ENCODE measurements at places on chromosomes 16 and 17.

GRCh38 chr17:65301184-65301583 is 164.0 kb downstream of the RGS9 start:
- DNase-seq, result no peak

GRCh38 chr17:83079352-83079747 is at the start of gene METRNL:
Gene METRNL, plus strand, starts transcription at chr17:83079609. Its CDS starts 207 bp downstream, at chr17:83079816.
- DNase-seq, result peak; percentile 88

DNA sequence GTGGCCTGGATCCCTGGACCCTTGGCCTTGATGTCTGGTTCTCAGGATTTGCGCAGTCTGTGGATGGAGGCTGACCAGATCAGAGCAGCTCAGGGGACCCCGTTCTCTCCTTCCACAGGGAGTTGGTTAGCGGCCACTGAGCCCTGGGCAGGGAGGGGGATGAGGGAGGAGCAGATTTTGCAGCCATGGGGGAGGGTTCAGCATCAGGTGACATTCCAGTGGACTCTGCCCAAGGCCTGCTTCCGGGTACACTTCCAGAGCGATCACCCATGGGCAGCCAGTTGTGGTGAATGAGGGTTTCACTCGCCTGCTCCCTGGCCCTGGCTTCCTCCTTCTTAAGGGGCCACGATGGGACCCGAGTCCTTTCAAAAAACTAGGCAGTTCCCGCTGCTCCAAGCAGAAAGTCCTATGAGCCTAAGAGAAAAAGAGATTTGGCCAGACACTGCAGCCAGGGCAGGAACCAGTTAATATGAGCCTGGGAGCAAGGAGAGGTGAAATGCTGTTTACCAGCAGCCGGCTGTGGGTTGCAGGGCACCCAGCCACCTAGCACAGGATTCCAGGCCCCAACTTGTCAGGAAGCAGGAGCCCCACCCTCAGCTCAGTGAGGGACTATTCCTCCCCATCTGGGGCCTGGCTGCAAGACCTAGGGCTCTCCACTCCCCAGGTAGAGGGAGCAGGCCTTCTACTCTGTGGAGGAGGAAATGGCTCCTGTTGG is 4.7 kb upstream of the GPRC5C start:
- no peak for DNase-seq

- DNase-seq, result no peak
These were observed 12.9 kb downstream of the VASN start for GRCh38 chr16:4384509-4384942.

- DNase-seq, result no peak
These were observed 73.4 kb downstream of the MRM3 start for GRCh38 chr17:855569-855968.

DNA sequence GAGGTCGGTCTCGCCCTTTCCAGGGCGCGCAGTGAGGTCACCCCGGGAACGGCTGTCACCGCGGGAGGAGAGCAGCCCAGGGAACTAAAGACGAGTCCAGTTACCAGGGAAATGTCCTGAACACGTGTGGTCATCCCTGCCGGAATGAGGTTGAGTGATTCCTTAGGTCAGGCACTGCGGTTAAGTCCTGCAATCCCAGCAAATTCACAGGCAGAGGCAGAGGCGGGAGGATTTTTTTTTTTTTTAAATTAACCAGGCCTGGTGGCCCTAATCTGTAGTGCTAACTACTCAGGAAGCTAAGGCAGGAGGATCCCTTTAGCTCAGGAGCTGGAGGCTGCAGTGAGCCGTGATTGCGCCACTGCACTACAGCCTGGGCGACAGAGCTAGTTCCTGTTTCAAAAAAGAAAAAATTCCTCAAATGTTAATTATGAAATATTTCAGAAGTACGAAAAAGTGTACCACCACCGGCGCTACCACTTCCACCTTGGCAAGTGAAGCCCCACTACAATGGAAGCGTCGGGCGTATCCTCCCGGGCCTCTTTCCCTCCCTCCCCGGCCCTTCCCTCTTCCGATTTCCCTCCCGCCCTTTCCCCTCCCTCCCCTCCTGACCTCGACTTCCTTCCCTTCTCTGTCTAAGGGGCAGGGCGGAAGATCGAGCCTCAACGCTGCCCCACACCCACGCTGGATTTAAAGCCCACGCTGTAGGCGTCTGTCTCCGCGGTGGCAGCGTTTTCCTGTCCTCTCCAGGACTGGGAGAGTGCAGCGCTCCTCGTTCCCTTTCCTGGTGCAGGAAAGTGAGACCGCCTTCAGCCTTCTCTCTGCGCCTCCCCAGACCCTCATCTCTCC is 27.3 kb downstream of the SLFN11 start:
- DNase-seq, result peak; percentile 84

DNA sequence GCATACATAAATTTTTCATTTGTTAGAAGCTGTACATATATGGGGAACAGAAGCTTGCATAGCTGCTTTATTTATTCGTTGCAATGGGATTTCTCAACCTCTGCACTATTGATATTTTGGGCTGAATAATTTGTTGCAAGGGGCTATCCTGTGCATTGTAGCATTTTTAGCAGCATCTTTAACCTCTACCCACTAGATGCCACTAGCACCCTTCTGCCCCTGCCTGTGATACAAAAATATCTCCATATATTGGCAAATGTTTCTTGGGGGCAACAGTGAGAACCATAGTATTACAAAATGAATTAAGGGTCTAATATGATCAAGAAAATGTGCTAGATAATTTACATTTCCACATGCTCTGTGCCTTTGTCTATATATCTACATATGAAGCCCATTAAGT is 1401.0 kb downstream of the CDH11 start:
- no peak for DNase-seq

- peak; percentile 77 for DNase-seq
These were observed 1.8 kb downstream of the GJD3 start for GRCh38 chr17:40362696-40363110.

- no peak for DNase-seq
These were observed 3.9 kb downstream of the ACAP1 start for GRCh38 chr17:7340179-7340578.

GRCh38 chr16:4800290-4801041 is 2.0 kb downstream of the ROGDI start:
- peak; percentile 80 for DNase-seq

GRCh38 chr17:64240261-64240740 is 22.8 kb downstream of the TEX2 start:
- DNase-seq, result no peak

GRCh38 chr17:55673743-55674506 is 48.7 kb downstream of the TMEM100 start:
- DNase-seq, result no peak

GRCh38 chr16:49585143-49585832 is 211.7 kb downstream of the C16orf78 start:
- DNase-seq, result no peak

DNA sequence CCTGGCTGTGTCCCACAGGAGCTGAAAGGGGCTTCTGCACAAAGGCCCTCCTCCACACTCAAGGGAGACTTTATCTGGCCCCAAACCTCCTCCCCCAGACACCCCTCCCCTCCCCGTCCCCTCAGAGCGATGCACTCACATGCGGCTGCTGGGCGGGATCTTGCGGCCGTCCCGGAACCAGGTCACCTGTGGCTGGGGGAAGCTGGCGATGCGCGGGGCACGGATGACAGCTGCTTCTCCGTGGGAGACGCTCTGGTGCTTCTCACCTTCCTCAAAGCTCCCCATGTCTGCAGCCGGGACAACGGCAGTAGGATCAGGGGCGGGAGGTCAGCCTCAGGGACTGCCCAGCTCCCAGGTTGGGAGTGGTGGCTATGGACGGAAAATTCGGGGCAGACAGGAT is 144.0 kb upstream of the CDC42EP4 start:
- no peak for DNase-seq

DNA sequence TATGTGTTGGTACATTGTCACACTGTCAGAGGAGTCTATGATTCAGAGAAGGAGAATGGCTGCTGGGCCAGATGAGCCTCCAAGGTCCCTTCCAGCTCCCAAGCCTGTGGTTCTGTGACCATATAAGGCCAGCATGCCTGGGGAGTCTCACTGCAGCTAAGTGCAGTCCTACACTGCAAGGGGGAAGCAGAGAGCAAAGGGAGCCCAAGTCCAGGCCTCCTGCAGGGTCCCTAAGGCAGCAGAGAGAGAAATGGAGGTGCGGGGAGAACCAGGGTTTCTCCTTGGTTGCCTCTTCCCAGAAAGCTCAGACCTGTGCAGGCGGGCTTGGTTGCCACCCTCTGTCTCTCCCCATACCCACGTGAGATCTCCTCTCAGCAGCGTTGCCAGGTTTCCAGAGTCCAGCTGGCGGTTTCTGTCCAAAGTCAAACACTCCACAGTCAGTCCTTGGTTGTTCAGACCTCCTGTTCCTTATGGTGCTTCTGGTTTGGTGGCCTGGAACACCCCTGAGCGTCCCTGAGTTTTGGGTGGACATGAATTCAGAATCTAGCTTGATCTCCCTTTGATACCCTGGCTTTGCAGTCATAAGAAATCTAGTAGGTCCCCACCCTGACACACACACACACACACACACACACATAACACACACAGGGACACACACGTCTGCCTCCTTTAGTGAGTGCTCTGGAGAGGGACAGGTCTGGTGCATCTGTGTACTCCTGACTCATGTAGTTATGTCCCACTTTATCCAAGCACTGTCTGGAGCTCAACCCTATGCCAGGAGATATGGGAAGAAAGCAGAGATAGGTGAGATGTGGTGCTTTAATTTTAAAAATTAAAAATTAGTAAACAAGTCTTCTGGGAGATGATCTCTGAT is 78.8 kb downstream of the GNAO1 start:
- DNase-seq, result no peak

DNA sequence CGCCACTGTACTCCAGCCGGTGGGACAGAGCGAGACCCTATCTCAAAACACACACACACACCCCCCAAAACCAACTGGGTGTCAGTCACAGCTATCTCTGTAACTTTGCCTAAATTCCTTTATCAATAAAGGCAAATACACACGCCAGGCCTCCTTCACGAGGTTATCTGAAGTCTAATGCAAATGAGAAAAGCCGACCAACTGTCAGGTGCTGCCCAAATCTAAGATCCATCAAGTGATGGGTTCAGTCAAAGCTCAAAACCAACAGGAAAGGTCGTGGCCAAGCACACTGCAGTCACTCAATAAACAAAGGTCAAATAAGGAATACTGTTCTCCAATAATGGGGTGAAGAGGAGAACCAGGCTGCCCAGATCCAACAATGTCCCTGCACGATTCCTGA is 1.1 kb downstream of the ANKFY1 start:
- DNase-seq, result no peak

DNA sequence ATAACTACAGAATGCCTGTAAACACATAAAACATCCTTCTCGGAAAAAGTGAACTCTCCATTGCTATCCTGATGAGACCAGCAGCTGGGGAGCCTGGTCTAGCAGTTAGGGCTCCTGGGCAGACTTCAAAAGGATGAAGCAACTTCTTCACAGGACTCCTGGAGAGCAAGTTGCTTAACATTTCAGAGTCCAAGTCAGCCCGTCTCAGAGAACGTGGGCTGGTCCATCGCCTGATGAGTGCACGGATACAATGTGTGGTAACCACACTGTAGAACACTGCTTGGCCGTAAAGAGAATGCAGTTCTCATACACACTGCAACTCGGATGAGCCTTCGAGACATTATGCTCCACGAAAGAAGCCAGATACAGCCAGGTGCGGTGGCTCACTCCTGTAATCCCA is 52.7 kb downstream of the TMEM235 start:
- DNase-seq, result no peak

DNA sequence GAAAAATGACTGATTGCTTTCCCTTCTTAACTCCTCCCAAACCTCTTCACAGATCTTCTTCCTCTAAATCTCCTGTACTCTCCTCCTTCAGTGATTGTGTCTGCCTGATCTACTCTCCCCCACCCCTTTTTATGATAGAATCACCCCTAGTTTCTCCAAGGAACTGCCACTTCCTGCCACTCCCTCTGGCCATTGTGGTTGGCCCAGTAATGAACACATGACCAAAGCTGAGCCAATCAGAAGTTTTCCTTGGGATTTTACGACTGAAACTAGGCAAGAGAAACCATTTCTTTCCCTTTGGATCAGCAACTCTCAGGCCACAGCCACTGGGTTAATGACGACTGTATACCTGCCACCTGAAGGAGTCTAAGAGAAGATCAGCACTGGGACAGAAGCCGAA is 15.9 kb downstream of the IRX3 start:
- DNase-seq, result no peak

GRCh38 chr16:64452446-64452845 is 669.4 kb downstream of the CDH11 start:
- DNase-seq, result no peak

- no peak for DNase-seq
These were observed 1.4 kb downstream of the XYLT2 start for GRCh38 chr17:50347117-50347893.

GRCh38 chr17:82686366-82687324 is 11.9 kb downstream of the RAB40B start:
- DNase-seq, result peak; percentile 35

GRCh38 chr16:83682116-83682867 is 125.5 kb upstream of the HSBP1 start:
- DNase-seq, result no peak

- DNase-seq, result no peak
These were observed 58.8 kb downstream of the RPTOR start for GRCh38 chr17:80603396-80603795.

GRCh38 chr16:5873221-5873620 is 775.6 kb upstream of the EEF2KMT start:
- DNase-seq, result no peak

- DNase-seq, result no peak
These were observed 59.6 kb downstream of the ZZEF1 start for GRCh38 chr17:4083187-4083586.

GRCh38 chr17:31811101-31811500 is 47.9 kb downstream of the COPRS start:
- no peak for DNase-seq

GRCh38 chr17:32266389-32267301 is 1.0 kb downstream of the RHBDL3 start:
- no peak for DNase-seq

- DNase-seq, result no peak
These were observed 30.1 kb downstream of the PIPOX start for GRCh38 chr17:29073045-29073444.

DNA sequence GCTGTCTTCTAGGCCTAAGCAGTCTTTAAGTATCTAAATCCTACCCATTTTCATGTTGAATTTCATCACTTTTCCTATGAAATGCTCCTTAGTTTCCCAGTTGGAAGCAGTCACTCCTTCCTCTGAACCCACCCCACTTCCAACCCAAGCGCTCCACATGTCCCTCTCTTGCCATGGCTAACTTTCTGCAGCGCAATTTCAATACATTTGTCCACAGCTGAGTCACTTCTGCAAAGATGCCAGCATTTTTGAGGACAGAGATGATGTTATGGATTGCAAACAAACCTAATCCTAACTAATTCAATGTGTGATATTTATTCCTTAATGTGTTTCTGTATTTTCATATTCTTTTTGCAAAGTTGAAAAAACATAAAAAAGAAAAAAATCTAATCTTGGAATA is 71.7 kb downstream of the HLF start:
- no peak for DNase-seq

DNA sequence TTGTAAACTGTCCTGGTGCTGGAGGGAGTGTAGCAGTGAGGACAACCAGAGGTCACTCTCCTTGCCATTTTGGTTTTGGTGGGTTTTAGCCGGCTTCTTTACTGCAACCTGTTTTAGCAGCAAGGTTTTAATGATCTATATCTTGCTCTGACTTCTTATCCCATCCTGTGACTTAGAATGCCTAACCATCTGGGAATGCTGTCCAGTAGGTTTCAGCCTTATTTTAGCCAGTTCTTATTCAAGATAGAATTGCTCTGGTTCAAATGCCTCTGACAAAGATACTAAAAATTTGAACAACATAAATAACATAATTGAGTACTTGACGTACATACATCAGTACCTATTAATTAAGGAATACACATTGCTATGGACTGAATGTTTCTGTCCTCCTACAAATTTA is 93.3 kb upstream of the TOM1L1 start:
- no peak for DNase-seq

- DNase-seq, result no peak
These were observed 94.1 kb downstream of the PRKCB start for GRCh38 chr16:23929856-23930255.

Measured in Right ventricle myocardium superior (tissue), 1 donor.